ENCODE measurements at places on chromosomes 13 and 19.

GRCh38 chr19:46718157-46718933 lies 1.4 kb upstream of the PRKD2 start:
- DNase-seq = no peak

GRCh38 chr13:24307211-24308067 lies 1.9 kb upstream of the C1QTNF9 start:
- DNase-seq = no peak

DNA sequence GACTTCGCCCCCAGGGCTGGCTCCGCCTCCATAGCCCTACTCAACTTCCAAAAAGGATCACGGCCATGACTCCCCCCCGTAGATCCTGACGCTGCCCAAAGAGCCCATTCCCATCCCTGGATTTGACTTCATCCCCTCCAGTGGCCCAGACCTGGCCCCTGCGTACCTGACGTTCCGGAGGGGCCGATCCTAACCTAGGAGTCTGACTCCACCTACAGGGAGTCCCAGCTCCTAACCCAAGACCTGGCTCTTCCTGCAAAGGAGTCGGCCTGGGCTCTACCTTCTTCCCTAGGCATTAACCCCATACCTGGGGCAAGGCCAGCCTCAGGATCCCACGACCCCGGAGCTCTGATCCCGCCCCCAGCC lies 10.8 kb downstream of the STAP2 start:
- DNase-seq = no peak

GRCh38 chr19:29578349-29578748 lies 27.7 kb upstream of the POP4 start:
- no peak for DNase-seq

DNA sequence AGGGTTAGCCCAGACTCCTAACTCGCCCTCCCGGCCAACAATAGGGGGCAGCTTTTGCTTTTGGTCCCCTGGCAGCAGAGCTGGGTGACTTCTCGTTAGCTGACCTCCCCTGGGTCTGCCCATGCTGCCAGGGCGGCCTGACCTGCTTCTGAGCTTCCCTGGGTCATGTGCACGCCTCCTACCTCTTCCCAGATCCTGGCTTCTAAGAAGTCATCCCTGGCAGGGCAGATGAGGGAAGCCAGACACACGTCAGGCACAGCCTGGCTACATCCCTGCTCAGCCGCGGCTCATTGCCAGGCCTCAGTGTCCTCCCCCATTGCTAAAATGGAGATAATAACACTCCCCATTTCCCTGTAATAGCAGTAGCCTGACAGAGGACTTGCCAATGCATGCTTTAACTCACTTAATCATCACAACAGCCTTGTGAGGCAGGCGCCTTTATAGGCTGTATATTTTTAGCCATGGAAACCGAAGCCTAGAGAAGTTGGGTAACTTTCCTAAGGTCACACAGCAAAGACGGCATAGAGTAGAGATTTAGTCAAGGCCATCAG lies 2.1 kb downstream of the KCNK6 start:
- DNase-seq = no peak

DNA sequence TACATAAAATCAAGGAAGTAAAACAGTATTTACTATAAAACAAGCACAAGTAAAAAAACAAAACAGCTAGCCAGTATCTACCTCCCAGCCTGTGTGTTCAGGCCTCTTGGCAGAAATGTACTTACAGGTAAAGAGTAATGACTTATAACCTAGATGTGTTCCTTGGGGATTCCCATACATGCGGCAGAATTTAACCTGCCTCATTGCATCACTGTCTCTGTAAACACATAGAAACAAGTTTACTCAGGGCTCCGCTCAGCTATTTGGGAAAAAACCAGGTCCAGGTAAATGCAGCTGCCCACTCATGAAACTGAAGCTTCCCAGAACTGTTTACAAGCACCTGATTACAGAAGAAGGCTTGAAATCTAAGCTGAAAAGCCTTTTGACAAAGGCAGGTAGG lies 50.7 kb upstream of the SERP2 start:
- DNase-seq = no peak

DNA sequence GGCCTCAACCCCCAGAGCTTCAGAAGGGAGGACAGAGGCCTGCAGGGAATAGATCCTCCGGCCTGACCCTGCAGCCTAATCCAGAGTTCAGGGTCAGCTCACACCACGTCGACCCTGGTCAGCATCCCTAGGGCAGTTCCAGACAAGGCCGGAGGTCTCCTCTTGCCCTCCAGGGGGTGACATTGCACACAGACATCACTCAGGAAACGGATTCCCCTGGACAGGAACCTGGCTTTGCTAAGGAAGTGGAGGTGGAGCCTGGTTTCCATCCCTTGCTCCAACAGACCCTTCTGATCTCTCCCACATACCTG lies 969 bp upstream of the CEACAM5 start:
- DNase-seq = no peak

- DNase-seq = no peak
Measured at GRCh38 chr13:108316413-108316812, 46.9 kb downstream of the TNFSF13B start.

GRCh38 chr13:39281539-39282150 lies 243.4 kb downstream of the NHLRC3 start:
- no peak for DNase-seq

DNA sequence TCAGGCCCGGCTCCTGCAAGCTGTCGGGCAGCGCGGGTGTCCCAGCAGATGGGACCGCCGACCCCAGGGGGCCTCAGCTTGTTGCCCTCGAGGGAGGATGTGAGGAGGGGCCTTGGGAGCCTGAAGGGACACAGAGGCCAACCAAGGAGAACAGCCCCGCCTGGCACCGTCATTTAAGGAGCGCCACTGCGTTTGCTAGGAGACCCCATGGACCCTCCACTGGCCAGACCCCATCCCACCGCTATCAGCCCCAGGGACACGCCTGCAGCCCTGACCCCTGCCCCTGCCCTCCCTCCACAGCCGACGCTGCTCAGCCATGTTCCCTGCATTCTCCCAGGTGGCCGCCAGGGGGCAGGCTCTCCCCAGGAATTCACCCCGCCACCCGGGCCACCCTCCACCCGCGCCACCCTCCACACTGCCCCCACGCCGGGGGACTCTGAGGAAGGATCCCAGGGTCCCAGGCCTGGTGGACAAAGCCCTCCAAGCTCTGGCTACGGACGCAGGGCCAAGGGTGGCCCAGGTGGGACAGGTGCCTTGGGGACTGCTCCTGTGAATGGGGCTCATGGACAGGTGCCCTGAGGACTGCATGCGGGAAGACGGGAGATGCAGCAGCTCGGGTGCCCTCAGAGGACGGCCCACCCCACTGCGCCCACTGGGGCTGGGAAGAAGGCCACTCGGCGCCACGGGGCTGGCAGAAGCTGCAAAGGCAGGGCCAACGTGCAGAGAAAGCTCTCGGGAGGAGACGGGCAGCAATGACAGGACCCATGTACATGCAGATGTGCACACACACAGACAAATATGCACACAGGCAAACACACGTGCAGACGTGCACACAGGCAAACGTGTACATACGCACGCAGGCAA lies 34.4 kb downstream of the PIP5K1C start:
- no peak for DNase-seq

DNA sequence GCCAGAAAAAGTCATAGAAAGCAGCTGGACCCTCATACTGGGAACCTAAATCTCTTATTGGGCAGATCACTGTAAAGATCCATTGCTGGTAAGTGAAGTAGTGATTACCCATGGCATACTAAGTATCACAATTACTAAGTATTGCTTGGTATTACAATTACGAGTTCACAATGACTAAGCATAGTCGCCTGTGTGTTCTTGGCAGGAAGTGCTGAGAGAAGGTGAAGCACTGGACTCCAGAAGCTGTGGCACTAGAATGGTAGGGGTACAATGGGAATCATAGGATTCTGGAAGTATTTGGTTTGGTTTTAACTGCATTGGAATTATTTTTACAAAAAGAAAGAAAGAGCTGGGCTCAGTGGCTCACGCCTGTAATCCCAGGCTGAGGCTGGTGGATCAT lies 20.3 kb downstream of the LGALS16 start:
- DNase-seq = no peak

GRCh38 chr19:45682117-45682516 lies 9.6 kb downstream of the SNRPD2 start:
- DNase-seq = no peak

DNA sequence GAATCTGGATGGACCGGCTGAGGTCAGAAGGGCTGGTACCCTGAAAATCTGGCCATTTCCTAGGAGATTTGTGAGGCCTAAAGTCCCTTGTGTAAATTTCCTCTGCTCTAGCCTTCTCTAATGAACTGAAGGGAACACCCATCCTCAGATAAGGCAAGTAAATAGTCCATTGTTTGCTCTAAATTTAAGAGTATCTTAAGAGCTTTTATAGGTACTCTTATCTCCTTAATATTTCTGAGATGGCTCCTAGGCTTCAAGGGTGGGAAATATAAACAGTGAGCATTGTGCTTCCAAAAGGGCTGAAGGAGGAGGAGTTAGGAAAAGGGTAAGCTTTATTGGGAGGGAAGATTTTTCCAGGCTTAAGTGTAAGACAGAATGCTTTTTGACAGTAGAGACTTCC lies 148.7 kb upstream of the EDNRB start:
- no peak for DNase-seq

DNA sequence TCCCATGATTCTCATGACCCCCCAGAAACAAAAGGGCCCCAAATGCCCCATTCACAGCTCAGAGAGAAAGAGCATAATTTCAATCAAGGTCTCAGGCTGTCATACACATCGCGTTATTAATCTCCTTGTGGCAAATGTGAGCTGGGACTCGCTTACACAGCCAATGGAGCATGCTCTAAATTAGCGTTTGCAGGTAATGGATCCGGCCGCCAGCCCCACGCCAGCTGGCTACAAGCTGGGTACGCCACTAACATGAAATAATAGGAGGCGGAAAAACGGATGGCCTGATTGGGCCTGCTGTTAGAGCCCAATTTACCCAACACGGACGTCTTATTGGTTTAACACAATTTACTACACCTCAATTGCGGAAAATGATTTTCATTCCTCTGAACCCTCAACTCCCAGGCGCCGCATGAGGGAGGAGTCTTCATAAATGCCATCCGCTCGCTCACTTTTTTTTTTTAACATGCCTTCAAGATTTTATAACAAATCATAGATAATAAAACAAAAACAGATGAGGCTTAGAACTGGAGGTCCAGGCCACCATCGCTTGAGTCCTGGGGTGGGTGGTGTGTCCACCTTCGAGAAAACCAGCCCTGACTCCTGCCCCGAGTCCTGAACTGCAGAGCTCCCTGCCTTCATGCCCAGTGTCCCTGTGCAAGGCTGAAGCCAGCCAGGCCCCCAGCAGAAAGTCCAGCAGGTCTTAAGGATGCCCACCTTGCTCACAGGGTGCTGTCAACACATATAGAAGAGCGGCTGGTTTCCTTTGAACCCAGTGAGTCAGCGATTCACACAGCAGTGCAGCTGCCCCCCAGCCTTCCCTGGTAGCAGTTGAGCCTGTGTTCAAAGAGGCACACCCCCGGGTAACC lies 62.1 kb downstream of the PEPD start:
- no peak for DNase-seq

- no peak for DNase-seq
Measured at GRCh38 chr13:85148009-85148408, 651.2 kb downstream of the SLITRK6 start.

DNA sequence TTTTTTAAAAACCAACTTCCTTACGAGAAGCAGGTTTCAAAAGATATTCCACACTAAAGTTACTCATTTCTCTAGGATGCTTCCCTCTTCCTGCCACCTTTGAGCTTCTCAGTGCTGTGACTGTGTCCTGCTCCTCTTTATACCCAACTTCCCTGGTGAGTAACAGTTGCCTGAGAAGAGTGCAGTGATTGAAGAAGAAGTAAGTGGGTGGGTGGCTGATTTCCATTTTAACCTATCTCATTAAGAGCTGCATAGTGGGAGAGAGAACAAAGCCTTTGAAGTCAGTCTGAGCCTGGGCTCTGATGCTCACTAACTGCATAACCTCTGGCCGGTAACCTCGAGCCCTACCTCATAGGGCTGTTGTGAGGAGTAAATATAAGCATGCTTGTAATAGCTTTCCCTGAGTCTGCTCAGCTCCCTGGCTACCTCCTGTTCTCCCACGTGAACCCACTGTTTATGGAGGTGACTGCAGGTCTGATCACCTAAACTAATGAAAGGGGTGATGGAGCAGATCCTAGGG lies 977.3 kb downstream of the UQCRFS1 start:
- DNase-seq = no peak

- DNase-seq = no peak
Measured at GRCh38 chr13:50594276-50595051, 249.0 kb downstream of the DLEU7 start.

GRCh38 chr13:66483712-66484111 lies 746.4 kb downstream of the PCDH9 start:
- DNase-seq = no peak

- DNase-seq = no peak
Measured at GRCh38 chr19:34976611-34977010, 12.6 kb upstream of the ZNF792 start.

All from T1000 (cell line).